ENCODE measurements at places on chromosomes 16 and 17.

- DNase-seq = no peak
These were observed 234.8 kb upstream of the RPL38 start for GRCh38 chr17:73968680-73969079.

- DNase-seq = no peak
These were observed 46.8 kb downstream of the REXO5 start for GRCh38 chr16:20853143-20853542.

DNA sequence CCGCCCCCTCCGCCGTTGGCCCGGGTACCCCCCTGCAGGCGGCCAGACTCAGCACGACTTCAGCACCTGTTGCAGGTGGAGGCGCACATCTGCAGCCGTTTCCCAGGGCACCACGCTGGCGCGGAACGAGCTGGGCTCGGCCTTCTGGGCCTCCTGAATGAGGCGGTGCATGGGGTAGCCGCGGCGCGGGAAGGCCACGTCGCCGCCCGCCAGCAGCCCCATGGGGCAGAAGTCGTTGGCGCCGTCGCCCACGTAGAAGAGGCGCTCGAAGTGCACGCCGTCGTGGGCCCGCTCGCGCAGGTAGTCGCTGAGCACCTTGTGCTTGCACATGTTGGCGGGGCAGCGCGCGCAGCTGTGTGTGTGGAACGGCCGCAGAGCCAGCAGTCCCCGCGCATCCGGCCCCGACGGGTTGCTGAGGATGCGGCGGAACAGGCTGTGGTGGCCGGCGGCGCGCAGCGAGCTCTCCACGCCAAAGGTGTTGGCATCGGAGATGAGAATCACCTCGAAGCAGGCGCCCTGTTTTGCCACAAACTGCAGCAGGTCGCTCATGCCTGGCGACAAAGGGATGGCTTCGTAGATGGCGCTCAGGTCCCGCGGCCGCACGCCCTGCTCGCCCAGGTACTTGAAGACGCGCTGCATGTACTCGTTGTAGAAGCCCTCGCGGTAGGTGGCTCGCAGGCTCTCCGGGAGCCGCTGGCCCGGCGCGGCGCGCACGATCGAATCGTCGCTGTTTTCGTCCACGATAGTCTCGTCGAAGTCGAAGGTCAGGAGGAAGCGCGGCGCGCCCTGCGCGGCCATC is 6.2 kb downstream of the PHOSPHO1 start:
- DNase-seq = no peak

DNA sequence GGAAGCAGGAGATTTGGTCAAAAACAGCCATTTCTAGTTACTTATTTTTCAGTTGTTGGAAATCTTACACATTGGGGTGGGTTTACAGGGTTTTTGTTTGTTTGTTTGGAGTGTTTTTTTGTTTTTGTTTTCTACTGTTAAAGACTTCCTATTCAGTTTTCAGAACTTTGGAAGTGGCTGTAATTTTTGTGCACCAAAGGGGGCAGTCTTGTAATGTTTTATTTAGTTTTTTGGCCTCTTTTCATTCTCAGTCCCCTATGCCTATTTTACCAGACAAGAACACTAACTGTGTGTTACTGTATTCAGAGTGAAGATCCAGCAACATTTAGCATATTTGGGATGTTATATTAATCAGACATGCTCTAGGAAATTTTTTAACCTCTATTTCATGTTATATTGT is 20.6 kb downstream of the TPPP3 start:
- no peak for DNase-seq

DNA sequence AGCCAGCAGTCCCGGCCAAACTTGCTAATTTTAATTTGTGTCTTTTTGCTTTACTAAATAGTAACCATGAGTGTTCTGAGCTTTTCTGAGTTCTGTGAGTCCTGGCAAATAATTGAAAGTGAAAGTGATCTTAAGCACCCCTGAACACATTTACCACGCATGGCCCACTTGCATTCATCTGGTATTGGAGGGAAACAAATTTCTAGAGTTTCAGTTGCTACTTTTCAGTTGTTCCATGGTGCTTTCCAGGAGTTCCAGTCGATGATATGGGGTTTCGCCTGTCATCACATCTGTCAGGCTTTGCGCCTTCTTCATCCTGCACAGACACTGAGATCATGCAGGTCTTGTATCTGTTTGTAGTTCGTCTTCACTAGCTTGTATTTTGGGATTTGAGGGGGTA is 44.1 kb downstream of the CRLF3 start:
- no peak for DNase-seq

DNA sequence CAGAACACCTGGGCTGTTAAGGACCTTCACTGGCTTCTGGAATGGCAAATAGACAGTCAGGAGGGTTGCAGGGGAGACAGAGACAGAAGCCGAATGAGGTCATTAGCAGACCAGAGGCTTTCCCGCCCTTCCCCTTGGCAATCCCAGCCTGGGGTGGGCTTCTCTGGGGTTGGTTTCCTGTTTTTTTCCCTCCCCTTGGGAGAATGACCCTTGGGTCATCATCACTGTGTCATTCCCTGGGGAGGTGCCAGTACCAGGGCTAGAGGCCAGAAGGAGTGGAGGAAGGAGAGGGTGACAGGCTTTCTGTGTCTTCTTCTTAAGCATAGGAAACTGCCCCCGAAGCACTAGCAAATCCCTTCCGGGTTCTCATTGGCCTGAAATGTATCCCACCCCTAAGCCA is 42.9 kb upstream of the IL21R start:
- no peak for DNase-seq

DNA sequence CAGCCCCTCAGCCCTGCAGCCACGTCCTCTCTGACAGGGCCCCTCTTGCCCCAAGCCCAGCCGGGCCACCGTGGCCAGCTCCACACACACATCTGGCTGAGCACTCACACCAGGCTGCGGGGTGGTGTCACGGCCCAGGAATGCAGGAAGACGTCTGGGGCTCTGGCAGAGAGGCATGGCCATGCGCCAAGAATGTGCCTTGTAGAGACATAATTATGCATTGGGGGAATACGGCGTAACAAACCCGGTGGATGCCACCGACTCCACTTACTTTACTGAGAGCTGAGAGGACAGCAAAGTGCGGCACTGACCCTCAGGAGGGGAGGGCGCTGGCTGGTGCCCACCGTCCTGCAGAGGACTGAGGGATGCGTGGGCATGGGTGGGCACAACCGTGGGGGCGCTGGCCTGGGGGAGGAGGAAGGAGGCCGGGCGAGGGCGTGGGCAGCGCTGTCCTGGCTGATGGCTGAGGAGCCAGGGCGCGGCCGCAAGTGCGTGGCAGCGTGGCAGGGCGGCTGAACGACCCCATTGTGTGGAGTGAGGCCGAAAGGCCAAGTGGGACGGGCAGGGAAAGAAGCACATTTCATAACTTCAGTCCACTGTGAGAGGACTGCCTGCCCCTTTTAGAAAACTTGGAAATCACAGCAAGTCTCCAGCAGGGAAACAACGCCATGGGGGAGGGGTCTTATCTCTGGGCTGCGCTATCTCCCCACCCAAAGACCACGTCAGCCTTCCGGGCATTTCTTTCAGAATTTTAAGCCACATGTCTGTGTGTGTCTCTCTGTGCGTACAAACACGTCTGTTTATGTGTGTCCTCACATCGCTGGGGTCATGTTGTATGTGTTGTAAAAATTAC is 30.6 kb downstream of the METRNL start:
- DNase-seq = peak; percentile 94
